Testis (tissue), 5 donors: ENCODE measurements at places on chromosomes 4 and X.

DNA sequence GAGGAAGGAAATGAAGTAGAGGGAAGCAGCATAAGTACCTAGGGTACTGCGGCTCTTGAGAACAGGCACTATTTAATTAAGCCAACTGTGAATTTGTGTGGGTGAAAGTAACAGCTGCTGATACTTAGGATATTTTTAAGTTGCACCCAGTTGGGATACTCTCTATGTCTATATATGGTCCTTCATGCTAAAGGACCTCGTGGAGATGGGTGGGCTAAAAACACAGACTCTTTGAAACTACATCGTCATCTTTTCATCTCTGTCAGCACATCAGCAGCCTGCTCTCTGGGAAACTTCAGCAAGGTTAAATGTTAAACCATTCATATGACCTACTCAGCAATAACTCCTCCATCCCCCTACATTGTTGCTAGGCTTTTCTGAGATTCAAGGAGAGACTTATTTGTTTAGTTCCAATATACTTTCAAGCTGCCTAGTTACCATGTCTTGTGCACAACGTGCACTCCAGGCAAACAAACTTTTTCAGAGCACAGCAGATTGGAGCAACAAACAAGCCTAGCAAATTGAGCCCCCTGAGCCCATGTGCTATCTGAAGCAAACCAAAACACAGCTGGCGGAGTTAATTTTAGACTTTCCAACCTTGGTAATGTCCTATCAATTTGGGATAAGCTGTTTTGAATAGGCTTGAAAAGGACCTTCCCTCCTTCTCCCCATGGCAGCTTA, 6.2 kb upstream of the MOB1B start:
- no peaks in the 10 kb centered on the region for H3K27me3 ChIP-seq
- H3K4me3 ChIP-seq: no peak overlapping the region
- DNase-seq: no peak
- no peaks in the 10 kb centered on the region for H3K36me3 ChIP-seq
- H3K27ac ChIP-seq: no peak overlapping the region

GRCh38 chr4:176492646-176493302, 173.0 kb downstream of the SPCS3 start:
- H3K27me3 ChIP-seq: no peaks in the 10 kb centered on the region
- H3K4me3 ChIP-seq: no peak overlapping the region
- DNase-seq: no peak
- H3K27ac ChIP-seq: no peak overlapping the region
- no peaks in the 10 kb centered on the region for H3K4me1 ChIP-seq
- no peaks in the 10 kb centered on the region for H3K36me3 ChIP-seq

DNA sequence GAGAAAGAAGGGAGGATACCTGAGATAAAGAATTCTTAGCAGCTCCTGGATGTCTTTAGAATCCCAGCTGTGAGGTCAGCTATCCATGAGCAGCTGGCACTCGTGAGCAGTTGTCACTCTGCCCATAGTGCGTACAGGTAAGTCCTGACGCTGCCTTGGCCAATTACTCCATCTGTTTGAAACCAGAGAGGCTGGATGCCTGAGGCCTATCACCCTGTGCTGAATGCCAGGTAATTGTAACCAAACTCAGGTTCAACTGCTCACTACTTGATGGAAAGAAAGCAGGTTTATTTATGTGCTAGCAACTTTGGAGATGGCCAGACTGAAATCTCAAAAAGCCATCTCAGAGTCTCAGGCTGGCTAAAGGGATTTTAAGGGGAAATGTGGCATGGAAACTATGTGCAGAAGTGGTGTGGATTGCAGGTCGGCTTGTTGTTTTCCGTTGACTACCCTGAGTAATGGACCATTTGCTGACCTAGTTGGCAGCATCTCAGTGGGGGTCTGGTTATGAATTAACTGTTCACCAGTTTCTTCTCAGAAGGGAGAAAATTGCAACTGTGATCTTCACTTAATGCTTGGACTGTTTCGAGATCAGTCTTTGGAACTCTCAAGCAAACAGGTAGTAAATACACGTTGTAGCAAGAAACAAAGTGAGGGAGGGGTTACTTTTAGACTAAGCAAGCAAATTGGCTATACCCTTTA, 1614.0 kb upstream of the PCDH10 start:
- no peak for DNase-seq
- H3K4me1 ChIP-seq: no peaks in the 10 kb centered on the region
- no peak overlapping the region for H3K27ac ChIP-seq
- no peaks in the 10 kb centered on the region for H3K27me3 ChIP-seq

DNA sequence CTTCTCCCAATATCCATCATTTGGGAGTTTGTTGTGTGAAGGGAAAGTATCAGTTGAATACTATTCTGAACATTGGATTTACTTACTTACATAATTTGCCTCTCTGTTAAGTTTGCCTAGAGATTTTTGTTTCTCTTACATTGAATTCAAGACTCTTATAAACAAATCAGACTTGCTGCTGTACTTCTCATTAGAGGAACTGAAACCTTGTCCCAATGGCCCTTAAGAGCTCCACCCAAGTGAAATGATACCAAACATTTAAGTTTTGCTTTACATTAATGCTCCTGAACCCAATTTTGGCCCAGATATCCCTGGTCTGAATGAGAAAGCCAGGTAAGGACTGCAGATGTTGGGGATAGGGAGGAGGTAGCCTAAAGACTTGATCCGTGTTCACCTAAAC, 32.0 kb downstream of the HAND2 start:
- H3K36me3 ChIP-seq: no peaks in the 10 kb centered on the region
- DNase-seq: no peak
- no peaks in the 10 kb centered on the region for H3K27me3 ChIP-seq
- H3K4me1 ChIP-seq: no peaks in the 10 kb centered on the region

GRCh38 chr4:104123021-104123420, 371.7 kb downstream of the CXXC4 start:
- no peak overlapping the region for H3K27ac ChIP-seq
- no peaks in the 10 kb centered on the region for H3K36me3 ChIP-seq
- H3K4me3 ChIP-seq: no peak overlapping the region
- H3K27me3 ChIP-seq: no peaks in the 10 kb centered on the region
- DNase-seq: no peak

DNA sequence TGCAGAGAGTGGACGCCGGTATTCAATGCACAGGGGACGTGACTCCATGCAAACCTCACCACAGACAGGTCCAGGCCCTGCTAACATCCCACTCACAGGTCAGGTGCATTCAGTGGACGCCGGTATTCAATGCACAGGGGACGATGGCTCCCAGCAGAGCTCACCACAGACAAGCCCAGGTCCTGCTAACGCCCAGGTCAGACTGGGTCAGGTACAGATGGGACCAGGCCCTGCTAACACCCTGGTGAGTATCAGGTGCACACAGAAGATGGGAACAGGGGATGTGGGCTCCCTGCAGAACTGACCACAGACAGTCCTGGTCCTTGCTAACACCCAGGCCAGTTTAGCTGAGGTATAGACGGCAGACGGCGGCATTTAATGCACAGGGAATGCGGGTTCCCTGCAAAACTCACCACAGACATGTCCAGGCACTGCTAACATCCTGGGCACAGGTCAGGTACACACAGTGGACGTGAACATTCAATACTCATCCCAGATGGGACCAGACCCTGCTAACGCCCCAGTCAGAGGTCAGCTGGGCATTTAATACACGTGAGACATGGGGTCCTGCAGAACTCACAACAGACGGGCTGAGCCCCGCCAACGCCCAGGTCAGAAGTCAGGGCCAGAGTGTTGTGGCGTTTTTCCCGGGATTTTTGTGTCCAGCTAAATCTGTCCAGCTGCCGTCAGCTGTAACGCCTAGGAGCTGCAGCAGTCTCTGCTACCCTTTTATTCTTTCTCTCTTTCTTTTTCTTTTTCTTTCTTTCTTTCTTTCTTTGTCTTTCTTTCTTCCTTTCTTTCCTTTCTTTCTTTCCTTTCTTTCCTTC, 99.2 kb downstream of the SHOX start:
- no peak overlapping the region for H3K27ac ChIP-seq
- no peaks in the 10 kb centered on the region for H3K27me3 ChIP-seq
- H3K4me3 ChIP-seq: no peak overlapping the region
- H3K4me1 ChIP-seq: no peaks in the 10 kb centered on the region
- no peaks in the 10 kb centered on the region for H3K36me3 ChIP-seq

DNA sequence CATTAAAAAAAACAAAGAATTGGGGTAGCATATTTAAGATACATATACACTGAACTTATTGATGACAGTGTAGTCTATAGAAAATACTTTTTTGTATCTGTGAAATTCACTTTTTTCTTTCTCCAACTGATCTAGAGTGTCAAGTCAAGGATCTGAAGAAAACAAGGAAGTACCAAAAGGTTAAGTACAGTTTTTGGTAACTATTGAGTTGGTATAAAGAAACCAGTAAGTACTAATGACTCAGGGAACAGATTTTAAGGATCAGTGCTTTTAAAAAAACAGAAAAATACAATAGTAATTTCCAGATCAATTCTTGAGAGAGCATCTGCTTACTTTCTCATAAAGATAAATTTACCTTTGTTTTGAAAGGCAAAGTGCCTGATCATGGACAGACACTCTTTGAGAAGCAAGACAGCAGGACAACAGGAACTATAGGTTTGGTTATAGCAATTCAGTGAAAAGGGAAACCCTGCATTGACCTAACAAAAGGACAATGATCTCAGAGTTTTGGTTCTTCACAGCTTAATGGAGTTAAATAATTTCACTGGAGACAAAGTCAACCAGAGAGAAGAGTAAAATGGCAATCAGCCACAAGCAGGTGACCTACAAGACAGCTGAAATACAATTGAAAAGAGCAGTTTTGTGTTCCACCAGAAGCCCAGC, 23.4 kb downstream of the TRMT10A start:
- no peaks in the 10 kb centered on the region for H3K27me3 ChIP-seq
- no peak overlapping the region for H3K4me3 ChIP-seq
- H3K4me1 ChIP-seq: no peaks in the 10 kb centered on the region
- H3K27ac ChIP-seq: no peak overlapping the region

DNA sequence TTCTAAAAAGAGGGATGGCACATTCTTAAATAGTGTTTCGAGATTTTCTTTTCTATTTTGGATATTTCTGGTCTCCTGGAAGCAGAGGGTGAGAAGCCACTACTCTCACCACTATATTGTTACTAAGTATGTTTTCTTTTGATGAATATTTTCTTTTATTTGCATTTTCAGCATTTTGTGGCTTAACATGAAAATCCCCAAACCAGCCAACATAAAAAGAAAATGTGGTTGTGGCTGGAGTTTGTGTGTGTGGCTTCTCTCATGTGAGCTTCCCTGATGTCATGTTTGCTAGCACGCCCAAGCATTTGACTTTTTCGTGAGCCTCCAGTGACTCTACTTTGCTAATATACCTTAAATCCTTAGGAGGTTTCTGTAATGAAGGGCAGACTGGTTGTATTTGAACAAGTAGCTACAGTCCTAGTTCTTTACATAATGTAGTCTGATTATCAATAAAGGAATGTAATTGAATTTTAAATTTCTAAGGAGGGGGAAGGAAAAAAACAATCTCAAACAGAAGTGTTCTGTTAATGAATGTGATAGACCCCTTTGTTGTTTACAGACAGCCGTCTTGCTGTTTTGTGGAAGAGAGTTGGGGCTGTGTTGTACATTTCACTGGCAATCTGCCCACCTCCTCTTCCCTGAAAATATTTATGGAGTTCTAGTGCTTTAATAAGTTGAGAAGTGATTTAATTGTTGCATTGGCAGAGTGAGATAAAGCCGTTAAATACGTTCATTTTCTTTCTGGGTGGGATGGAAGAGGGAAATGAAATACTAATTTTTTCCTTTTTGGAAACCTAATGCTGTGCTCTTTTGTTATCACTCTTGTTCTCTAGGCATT, 114.6 kb downstream of the ARHGAP10 start:
- H3K4me3 ChIP-seq: no peak overlapping the region
- DNase-seq: no peak
- H3K36me3 ChIP-seq: no peaks in the 10 kb centered on the region
- peaks cover 54% of the 10 kb centered on the region for H3K4me1 ChIP-seq
- H3K27me3 ChIP-seq: no peaks in the 10 kb centered on the region

DNA sequence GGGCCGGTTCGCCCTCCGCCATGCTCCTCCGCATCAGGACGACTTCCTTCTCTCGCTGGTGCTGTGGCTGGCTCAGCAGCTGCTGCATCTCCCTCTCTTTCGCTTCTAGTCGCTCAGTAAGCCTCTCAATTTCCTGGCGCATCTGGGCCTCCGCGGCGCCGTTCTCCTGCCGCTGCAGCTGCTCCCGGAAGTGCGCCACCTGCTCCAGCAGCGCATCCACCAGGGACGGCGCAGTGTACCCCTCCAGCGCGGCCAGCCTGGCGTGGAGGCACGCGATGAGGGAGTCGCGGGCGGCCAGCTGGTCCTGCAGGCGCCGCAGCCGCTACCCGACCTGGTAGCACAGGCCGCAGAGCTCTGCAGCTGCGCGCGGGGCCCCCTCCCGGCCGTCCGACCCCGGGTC, 97.4 kb upstream of the MED14 start:
- no peaks in the 10 kb centered on the region for H3K27me3 ChIP-seq
- H3K4me3 ChIP-seq: no peak overlapping the region
- no peak overlapping the region for H3K27ac ChIP-seq
- no peaks in the 10 kb centered on the region for H3K36me3 ChIP-seq
